ENCODE measurements at places on chromosomes 13 and 19.

GRCh38 chr13:23766283-23766682 lies 122.9 kb downstream of the MIPEP start:
- DNase-seq = no peak

- no peak for DNase-seq
These were observed 37.4 kb downstream of the NAXD start for GRCh38 chr13:110652764-110653163.

- DNase-seq = no peak
These were observed 60.3 kb downstream of the SMARCA4 start for GRCh38 chr19:11020982-11021759.

- DNase-seq = no peak
These were observed 6.4 kb downstream of the METTL21C start for GRCh38 chr13:102688306-102688973.

DNA sequence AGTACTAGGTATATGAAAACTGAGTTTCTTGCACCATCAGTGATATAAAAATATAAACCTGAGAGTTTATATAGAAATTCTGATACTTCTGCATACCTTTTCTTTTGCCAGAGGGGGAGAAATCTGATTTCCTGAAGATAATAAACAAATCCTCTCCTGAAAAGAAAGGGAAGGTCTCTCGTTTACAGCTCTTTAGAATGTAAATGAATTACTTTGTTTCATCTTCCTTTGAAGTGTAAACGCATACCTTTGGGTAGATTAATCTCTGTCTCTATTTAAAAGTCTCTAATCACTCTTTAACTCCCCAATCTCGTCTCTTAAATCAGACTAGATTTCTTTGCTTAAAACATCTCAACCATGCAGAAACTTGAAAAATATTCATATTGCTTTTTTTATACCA lies 1092.9 kb downstream of the SLITRK5 start:
- DNase-seq = no peak

Data from cortex of kidney (tissue), 1 donor.